ENCODE measurements at places on chromosomes 4 and X.

GRCh38 chrX:15013461-15013860 is 140.2 kb downstream of the MOSPD2 start:
- DNase-seq = no peak

DNA sequence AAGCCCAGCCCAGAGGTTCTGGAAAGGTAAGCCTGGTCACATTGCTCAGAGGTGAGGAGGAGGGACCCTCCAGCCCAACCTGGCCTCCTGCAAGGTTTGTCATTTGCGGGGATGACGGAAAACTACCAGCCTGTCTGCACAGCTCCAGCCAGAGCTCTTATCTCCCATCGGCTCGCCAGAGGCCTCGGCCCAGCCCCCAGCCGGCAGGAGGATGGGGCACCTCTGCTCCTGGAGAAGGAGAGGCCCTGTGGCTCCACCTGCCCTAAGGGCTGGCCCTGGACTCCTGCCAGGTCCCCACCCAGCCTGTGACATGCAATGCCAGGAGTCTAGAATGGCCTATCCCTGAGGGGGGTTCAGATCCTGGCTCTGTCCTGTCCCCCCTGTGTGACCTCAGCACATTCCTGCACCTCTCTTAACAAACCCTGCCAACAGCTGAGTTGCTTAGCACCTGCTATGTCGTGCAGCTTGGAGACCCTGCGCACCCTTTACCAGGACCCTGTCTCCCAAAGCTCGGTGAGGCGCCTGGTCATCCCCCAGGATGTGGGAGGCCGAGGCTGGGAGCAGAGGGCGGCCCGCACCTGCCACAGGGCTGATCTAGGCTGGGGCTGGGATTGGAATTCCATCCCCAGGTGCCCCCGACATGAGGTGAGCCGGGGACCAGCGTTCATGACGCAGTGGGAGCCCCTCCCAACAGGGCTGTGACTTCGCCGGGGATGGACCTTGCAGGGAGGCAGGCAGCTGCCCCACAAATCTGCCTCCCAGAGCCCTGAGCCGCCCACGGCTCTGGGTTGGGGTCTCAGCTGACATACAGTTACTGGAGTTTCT is 14.4 kb downstream of the ADRA2C start:
- no peak for DNase-seq

DNA sequence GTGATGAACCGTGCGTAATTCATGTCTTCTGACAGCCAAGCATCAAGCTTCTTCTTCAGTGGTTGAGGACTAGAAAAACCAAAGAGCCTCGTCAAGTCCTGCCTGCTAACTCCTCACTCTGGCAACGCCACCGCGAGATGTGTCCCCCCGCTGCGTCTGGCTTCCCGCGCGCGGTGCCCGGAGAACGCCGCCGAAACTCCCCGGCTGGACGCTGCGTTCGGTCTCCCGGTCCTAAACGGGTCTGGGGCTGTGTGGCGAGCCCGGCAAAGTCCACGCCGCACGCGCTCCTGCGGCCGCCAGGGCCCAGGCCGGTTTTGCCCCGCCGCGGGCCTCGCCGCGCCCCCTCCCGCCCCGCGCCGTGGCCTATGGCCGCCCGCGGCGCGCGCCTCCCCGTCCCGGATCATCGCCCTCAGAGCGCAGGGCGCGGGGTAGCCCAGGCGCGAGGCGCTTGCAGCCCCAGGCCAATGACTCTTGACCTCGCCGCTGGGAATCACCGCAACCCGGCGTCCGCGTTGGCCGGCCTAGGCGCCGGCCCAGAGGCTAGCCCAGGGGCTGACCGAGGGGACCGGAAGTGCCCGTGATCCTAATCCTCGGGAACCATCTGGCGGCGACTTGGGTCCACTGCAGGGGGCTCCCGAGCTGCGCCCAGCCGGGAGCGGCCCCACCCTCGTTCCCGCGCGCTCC is at the start of gene AADAT:
Gene AADAT, minus strand, starts transcription at position 289 of the 684 bp plus-strand sequence. Its CDS starts 266 bp downstream, at position 23.
- DNase-seq = peak; percentile 87

- DNase-seq = peak; percentile 89
Observed at GRCh38 chrX:53263597-53264094, 17.7 kb downstream of the IQSEC2 start.

DNA sequence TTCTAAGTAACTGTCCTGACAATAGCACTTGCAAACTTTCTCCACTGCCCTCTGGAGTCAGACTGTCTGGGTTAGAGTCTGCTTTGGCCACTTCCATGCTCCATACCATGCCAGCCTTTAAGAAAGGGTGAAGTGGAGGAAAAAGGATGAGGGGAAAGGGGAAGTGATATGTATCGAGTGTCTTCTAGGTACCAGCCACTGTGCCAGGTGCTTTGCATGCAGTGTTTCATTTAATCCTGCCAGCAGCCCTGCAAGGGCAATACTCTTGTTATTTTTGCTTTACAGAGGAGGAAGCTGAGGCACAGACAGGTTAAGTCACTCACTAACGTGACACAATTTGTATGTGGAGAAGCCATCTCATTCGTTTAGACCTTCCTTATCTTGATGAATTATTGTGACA is 55.6 kb downstream of the RTL9 start:
- DNase-seq = no peak

DNA sequence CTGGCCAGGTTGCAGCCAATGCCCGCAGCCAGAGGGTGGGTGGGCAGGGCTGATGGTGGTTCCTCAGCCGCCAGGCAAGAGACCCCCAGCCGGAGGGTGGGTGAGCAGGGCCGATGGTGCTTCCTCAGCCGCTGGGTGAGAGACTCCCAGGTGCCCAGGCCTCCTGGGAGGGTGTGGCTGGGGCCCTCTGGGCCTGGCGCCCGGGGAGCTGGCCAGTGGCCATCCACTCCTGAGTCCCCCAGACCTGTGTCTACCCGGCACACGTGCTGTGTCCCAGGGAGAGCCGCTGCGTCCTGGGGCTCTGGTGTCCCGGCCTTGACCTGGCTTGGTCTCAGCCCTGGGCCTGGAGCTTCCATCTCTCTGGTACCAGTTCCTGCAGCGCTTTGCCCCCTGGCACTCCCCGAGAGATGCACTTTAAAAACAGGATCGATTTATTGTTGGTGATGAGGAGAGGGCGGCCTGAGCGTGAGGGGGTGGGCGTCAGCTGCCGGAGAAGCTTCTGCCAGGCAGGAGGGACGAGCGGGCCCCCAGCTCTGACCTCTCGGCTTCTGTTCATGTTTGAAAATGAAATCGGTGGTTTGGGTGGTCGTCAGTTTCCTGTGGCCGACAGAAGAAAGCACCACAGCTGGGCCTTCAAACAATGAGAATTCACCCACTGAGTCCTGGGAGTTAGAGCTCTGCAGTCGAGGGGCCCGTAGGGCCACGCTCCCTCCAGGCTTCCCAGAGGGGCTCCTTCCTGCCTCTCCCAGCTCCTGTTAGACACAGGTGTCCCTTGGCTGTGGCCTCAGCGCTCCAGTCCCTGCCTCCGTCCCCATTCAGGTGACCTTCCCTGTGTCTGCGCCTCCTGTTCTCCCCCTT is 6.5 kb downstream of the DOK7 start:
- no peak for DNase-seq

DNA sequence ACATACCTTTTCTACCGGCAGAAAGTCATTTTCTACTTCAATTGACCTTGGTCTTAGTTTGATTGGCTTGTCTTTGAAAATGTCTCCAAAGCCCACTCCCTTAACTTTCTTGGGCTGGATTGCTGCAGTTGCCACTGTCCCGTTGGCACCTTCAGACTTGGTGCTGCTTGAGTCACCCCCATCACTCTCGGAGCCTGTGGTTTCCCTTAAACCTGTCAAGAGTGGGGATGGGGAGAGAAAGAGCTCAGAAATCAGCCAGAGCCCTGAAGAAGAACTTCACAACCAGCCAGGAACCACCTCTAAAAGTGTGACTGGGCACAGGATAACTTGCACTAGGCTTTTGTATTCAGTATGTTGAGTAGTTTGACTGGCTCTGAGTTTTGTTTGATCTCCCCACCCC is 168.5 kb upstream of the MAP3K15 start:
- no peak for DNase-seq

DNA sequence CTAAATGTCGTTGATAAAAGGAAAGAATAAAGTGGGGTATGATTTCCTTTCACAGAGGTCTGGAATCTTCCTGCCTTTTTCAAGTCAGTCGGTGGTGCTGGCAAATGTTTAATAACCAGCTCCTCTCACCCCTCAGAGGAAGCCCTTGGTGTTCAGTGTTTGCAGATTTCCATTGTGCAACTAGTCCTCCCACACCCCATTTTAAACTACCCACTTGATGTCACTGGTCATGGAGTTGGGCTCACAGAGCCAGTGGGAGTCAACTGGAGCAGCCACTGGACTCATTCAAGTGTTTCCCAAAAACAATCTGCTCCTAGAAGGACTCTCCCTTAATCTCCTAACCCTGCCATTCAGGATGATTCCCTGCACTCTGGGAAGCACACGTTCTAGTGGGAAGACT is 149.2 kb downstream of the PTTG2 start:
- no peak for DNase-seq

DNA sequence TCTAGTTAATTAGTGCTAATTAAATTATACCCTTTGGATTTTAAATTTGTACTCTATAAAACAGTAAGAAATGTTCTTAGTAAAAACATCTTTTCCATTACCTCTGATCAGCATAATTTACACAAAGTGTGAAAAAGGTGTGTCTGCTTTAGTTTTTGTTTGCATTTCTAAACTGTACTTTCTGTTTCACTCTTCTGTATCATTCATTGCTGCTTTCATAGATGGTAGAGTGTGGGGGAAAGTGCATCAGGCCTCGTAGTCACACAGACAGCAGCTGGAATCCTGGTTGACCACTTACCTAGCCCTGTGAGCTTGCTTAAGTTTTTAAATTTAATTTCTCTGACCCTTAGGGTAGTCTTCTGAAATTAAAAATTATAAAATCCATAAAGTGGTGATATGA is 275.4 kb upstream of the PITX2 start:
- no peak for DNase-seq

DNA sequence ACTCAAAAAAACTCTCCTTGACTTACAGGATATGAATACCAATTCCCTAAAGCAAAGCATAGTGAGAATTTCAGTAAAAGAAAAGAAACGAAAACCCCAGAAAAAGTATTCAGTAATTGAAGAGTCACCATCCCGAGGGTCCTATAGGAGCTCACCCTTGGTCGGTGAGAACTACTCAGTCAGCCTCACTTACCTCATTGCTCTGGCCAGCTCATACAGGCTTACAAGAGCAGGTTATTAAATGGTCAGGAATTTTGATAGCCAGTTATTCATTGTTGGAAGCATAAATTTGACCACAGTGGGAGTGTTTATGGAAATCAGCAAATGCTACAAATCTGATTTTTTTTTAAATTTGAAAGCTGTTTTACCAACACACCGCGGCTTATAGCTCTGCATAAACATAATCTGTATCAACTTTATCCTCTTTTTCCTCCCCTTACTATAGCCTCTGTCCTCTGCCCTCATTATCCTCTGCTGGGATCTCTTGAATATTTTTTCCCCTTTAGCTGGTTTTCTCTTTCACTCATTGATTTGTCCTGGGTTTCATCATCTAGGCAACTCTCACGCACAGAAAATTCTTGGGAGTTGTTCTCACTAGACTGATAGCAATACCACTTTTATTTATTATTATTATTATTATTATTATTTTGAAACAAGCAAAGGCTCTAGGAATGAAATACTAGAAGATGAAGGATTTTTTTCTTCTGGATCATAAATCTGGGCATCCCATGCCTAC is 11.0 kb upstream of the CXCL2 start:
- peak; percentile 97 for DNase-seq

DNA sequence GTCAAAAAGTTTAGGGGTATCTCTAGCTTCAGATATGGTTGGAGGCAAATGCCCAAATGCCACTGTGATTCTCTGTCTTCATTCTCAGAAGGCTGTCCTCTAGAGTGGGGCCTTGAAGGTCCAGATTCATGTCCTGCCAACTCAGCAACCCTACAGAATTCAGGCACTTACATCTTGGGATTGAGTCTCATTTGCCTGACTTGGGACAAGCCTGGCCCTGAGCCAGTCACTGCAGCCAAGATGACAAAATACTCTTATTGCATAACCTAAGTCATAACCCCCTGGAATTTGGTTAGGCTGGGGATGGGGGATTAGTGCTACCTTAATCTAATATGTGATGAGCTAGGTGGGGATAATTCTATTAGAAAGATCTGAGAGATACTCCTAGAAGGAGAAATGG is 100.5 kb downstream of the AREG start:
- peak; percentile 40 for DNase-seq

DNA sequence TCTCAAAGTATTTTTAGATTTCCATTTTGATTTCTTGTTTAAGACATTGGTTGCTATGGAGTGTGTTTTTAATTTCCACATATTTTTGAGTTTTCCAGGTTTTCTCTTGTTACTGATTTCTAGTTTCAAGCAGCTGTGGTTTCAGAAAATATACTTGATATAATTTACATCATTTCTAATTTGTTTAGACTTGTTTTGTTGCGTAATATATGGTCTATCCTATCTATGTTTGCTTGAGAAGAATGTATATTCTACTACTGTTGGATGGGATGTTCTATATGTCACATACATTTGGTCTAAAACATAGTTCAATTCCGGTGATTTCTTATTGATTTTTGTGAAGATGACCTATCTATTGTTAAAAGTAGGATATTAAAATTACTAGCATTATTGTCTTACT is 170.5 kb upstream of the EMCN start:
- no peak for DNase-seq

GRCh38 chrX:41145920-41146608 is 60.8 kb downstream of the USP9X start:
- peak; percentile 80 for DNase-seq

- peak; percentile 32 for DNase-seq
Observed at GRCh38 chr4:108700081-108700757, 49.8 kb downstream of the OSTC start.

- peak; percentile 66 for DNase-seq
Observed at GRCh38 chr4:25308761-25309160, 3.8 kb upstream of the ZCCHC4 start.

DNA sequence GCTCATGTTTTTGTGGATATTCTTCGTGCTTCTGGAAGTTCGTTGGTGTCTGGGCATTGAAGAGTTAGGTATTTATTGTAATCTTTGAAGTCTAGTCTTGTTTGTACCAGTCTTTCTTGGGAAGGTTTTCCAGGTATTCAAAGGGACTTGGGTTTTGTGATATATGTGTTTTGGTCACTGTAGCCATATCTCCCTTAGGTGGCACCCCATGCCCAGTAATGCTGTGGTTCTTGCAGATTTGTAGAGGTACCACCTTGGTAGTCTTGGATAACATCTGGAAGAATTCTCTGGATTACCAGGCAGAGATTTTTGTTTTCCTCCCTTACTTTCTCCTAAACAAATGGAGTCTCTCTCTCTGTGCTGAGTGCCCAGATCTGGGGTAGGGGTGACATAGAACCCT is 184.1 kb downstream of the TEX13C start:
- no peak for DNase-seq

- DNase-seq = no peak
Observed at GRCh38 chrX:68894513-68895340, 65.9 kb downstream of the EFNB1 start.

- DNase-seq = no peak
Observed at GRCh38 chrX:42107495-42108488, 184.4 kb upstream of the CASK start.

GRCh38 chrX:53316860-53317237 is 35.5 kb upstream of the IQSEC2 start:
- no peak for DNase-seq

GRCh38 chr4:86972997-86973396 is 38.2 kb downstream of the AFF1 start:
- DNase-seq = no peak

GRCh38 chr4:31081366-31081765 is 361.2 kb downstream of the PCDH7 start:
- DNase-seq = peak; percentile 25
